Osteocyte (in vitro differentiated cells): ENCODE measurements at places on chromosomes 11 and 22. TPM values are rescaled to one million over a fixed set of nuclear protein-coding genes. Genes with fewer than 3 reads are reported as not detected.

The LIF gene
- total RNA-seq = 13.7 and 15.5 TPM in 2 replicates

The SHISAL1 gene
- 5.0 and 6.1 TPM in 2 replicates for total RNA-seq

The TTC36 gene
- total RNA-seq = 0.86 and 1.2 TPM in 2 replicates

The CXCR5 gene
- total RNA-seq = not detected in 2 replicates

The STIM1 gene
- total RNA-seq = 45.2 and 46.9 TPM in 2 replicates

The OR8D1 gene
- not detected in 2 replicates for total RNA-seq

The OR5D18 gene
- total RNA-seq = not detected in 2 replicates

The SPA17 gene
- 3.7 and 4.7 TPM in 2 replicates for total RNA-seq
